NCI-H1048 (cell line): ENCODE measurements at places on chromosomes 13 and 19.

DNA sequence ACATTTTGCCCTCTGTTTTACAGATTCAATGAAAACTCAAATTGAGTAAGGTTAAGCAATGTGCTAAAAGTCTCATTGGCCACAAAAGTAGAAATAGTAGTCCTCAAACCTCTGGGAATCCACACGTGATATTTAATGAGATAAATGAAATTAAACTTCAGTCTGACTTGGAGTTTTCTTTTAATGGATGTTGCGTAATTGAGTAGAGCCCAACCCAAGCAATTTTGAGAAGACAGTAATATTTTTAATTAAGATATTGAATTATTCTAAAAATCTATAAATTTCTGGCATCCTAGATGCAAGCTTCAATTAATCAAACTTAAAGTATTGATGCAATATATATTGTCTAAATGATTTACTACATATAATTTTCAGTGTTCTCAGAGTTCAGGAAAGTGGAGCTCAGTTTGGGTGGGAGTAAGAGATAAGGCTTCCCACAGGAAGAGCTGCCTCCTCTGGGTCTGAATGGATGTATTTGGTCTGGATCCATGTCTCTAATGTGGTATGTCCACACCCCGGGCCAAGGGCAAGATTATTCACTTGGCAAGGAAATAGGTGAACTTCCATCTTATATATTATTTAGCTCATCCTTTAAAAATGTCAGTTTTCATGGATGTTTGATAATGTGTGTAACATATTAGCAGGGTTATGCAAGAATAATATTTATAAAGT, 6.9 kb downstream of the MBNL2 start:
- DNase-seq = no peak

DNA sequence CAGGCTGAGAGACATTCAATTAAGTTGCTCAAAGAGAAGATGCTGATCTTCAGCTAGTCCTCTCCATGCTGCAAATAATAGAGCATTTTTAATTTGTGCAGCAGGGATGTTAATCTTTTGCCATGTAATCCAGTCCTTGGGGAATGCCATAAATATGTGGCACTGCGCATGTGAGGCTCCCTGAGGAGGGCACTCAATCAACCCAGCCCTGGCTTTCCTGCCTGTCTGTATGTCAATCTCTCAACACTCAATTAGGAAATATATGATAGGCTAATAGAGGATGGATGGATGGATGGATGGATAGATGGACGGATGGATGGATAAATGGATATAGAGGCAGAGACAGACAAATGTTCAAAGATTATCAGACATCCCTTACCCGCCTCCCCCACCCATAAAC, 31.6 kb upstream of the POP4 start:
- no peak for DNase-seq

GRCh38 chr19:342801-343421, 1.7 kb downstream of the MIER2 start:
- DNase-seq = no peak

DNA sequence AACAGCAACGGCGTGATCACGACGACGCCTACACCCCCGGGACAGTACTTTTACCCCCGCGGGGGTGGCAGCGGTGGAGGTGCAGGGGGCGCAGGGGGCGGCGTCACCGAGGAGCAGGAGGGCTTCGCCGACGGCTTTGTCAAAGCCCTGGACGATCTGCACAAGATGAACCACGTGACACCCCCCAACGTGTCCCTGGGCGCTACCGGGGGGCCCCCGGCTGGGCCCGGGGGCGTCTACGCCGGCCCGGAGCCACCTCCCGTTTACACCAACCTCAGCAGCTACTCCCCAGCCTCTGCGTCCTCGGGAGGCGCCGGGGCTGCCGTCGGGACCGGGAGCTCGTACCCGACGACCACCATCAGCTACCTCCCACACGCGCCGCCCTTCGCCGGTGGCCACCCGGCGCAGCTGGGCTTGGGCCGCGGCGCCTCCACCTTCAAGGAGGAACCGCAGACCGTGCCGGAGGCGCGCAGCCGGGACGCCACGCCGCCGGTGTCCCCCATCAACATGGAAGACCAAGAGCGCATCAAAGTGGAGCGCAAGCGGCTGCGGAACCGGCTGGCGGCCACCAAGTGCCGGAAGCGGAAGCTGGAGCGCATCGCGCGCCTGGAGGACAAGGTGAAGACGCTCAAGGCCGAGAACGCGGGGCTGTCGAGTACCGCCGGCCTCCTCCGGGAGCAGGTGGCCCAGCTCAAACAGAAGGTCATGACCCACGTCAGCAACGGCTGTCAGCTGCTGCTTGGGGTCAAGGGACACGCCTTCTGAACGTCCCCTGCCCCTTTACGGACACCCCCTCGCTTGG, 966 bp downstream of the JUNB start:
- DNase-seq = peak; percentile 55

DNA sequence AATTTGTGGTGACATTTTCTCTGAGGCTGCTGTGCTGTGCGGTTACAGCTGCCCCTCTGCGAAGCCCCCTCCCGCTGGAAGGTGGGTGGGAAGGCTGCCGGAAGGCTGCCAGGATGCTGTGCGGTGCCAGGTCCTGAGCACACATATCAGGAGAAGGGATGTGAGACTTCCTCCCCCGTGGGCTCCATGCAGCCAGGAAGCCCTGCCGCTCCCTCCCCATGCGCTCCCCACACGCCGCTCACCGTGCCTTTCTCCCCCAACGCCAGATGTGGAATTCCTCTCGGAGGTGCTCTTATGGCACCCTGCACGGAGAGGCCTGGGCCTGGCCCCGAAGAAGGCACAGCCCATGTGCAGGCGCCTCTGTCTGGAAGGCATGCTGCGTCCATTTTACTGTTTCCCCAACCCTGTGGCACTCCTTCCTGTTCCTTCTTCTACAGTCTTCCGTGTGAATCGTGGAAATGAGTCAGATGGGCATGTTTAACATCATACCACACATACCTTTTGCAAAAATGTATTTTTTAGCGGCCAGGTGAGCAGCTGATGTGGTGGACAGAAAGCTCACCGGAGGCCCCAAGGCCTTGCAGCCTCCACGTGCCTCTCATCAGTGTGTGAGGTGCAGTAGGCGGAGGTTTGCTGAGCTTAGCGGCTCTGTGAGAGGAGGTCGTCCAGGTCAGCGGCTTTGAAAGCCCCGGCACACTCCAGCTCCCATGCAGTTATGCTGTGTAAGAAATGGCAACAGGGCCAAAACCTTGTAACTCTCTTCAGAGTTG, 88.0 kb downstream of the ATP11A start:
- no peak for DNase-seq

DNA sequence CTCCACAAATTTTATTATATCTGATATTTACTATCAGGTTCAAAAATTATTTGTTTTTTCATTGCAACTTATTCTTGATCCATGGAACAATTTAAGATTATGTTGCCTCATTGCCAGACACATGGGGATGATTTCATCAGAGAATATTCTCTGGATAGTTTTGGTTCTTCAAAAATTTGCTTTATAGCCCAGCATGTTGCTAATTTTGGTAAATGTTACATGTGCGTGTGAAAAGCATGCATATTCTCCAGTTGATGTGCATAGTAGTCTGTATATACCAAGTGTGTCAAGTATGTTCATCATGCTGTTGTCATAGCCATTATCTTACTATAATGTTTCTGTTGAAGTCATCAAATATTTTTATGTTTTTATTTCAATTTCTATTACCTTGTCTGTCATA, 122.3 kb downstream of the RFC3 start:
- DNase-seq = no peak

DNA sequence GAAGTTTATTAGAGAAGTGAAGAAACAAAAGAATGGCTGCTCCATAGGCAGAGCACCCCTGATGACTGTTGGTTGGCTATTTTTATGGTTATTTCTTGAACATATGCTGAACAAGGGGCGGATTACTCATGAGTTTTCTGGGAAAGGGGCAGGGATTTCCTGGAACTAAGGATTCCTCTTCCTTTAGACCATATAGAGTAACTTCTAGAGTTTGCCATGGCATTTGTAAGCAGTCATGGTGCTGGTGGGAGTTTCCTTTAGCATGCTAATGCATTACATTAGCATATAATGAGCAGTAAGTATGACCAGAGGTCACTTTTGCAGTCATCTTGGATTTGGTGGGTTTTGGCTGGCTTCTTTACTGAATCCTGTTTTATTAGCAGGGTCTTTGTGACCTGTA, 38.7 kb upstream of the PCDH8 start:
- DNase-seq = no peak

- DNase-seq = no peak
Measured at GRCh38 chr13:43324129-43324528, 300.7 kb downstream of the DNAJC15 start.

- DNase-seq = no peak
Measured at GRCh38 chr13:69556540-69557196, 551.0 kb upstream of the ATXN8OS start.

GRCh38 chr19:12155324-12155860, 1.1 kb downstream of the ZNF625 start:
- DNase-seq = no peak

DNA sequence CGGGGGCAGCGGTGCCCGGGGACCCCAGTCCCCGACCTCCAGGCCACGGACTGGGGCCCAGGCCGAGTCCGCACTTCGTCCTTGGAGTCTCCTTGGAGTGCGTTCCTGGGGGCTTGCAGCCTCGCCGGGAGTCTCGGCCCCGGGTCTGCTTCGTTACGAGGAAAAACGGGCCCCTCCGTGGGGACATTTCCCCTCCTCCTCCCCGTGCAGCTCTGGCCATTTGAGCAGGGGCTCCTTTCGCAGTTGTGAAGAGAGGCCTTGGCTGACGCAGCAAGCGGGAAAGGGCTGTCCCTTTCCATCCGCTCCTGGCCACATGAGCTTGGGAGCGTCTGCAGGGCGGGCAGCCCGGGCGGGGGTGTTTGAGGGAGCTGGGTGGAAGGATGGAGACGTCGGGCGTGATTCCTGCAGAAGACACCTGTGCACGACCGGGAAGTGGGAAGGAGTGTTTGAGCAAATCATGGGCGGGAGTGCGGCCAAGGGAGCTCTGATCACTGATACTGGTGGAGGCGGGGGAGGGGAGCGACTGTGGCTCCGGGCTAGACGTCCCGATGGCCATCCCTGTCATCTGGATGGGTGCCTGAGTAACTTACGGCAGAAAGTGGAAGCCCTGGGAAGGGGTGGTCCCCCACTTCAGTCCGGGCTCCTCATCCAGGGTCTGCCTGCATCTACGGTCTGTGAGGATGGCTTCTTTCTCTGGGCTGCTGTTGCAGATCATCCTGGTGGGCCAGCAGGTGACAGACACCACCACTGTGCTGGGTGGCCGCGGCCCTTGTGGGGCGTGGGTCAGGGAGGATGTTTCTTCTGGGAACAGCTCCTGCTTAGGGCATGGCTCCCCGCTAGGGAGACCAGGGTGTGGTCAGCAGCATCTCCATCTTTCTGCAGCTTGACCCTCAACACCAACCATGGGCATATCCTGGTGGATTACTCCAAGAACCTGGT, 736 bp downstream of the GPI start:
- no peak for DNase-seq

DNA sequence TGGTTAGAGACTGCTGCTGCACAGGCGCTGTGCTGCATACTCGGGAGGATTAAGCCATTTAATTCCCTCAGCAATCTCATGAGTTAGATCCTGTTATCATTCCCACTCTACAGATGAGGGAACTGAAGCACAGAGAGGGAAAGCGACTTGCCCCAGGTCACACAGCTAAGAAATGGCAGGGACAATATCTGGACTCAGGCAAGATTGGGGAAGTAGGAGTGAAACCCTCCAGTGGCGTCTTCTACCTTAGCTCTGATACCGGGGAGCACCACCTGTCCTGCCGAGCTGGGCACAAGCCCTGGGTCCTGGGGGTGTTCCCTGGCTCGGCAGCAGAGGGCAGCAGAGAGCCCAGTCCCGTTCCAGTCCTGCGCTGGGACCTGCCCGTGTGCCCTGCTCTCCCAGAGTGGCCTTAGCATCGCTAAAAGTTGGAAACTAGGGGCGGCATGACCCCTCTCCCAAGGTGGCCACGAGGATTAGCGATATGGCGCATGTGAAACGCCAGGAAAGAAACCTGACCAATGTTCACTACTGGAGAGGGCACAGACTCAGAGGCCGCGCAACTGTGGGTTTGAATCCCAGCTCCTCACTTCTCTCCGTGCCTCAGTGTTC, 20.5 kb downstream of the CYTH2 start:
- DNase-seq = no peak
